CD8-positive, alpha-beta memory T cell (primary cell): ENCODE measurements at places on chromosomes 7 and 10. TPM values are rescaled to one million over a fixed set of nuclear protein-coding genes. Genes with fewer than 3 reads are reported as not detected.

PIP gene
- not detected for total RNA-seq

NUTM2D gene
- 2.7 TPM for total RNA-seq

HABP2 gene
- not detected for total RNA-seq

SPDYE16 gene
- total RNA-seq = 0.20 TPM

KIAA1549 gene
- total RNA-seq = 1.2 TPM

PDE1C gene
- total RNA-seq = not detected

GRCh38 chr7:135257790-135258189 lies 24.2 kb downstream of the STRA8 start:
- no peak for DNase-seq

DNA sequence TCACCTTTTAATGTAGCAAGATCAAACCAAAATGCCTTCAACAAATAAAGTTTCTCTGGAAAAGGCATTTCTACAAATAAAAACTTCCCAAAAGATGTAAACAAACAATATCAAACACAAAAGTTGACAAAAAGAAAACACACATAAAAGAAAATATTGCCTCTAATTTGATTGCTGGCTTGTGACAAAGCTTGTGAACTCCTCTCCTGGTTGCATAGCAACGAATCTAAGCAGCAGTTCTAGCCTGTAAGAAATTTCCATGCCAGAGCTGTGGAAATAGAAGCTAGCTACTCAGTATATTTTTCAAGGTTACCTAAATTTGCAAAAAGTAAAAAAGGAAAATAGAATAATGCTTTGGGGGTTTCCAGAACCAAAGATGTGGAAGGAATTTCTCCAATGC lies 173.9 kb upstream of the CDK1 start:
- DNase-seq = no peak

GRCh38 chr7:78702770-78703169 lies 750.7 kb downstream of the MAGI2 start:
- DNase-seq = no peak

GRCh38 chr7:55977831-55978230 lies 13.4 kb downstream of the NIPSNAP2 start:
- DNase-seq = no peak

GRCh38 chr10:122990278-122990677 lies 10.1 kb downstream of the PSTK start:
- no peak for DNase-seq

- no peak for DNase-seq
Observed at GRCh38 chr10:54900584-54900983, 99.6 kb upstream of the PCDH15 start.

DNA sequence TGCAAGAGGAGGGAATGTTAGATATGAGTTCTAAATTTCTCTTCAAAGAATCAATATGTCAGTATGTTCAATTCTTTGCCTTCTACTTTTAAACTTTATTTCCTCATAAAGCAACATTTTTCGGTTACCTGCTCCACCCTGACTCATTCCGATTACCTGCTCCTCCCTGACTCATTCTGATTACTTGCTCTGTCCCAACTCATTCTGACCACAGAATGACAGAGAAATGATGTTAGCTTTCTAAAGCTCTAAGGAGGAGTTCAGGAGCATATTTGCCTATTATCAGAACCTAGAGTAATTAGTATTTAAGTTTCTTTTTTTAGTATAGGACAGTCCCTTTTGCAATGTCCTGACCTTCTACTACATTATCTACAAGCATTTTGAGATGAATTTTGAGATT lies 24.5 kb upstream of the PPP1R9A start:
- no peak for DNase-seq

DNA sequence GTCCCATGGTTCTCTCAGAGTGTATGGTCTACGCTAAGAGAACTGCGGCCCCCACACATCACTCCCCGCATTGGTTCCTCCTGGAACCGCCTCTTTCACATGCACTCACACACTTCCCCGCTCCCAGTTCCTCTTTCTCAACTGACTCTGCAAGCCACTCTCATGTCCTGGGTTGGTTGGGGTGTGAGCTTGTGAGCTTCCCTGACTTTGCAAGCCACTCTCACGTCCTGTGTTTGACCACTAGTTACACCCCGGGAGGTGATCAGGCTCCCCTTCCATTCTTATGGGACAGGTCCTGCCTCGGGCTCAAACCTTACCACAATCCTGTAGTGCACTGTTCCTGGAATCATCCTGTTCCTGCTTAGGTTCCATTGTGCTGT lies 105.0 kb downstream of the TRIM24 start:
- no peak for DNase-seq

- DNase-seq = no peak
Observed at GRCh38 chr10:86932674-86933073, 24.7 kb downstream of the MMRN2 start.

GRCh38 chr7:22269963-22270362 lies 87.0 kb downstream of the RAPGEF5 start:
- DNase-seq = no peak

- no peak for DNase-seq
Observed at GRCh38 chr7:33129806-33130153, 416 bp downstream of the BBS9 start.
